ENCODE measurements at places on chromosomes 6 and 20.

DNA sequence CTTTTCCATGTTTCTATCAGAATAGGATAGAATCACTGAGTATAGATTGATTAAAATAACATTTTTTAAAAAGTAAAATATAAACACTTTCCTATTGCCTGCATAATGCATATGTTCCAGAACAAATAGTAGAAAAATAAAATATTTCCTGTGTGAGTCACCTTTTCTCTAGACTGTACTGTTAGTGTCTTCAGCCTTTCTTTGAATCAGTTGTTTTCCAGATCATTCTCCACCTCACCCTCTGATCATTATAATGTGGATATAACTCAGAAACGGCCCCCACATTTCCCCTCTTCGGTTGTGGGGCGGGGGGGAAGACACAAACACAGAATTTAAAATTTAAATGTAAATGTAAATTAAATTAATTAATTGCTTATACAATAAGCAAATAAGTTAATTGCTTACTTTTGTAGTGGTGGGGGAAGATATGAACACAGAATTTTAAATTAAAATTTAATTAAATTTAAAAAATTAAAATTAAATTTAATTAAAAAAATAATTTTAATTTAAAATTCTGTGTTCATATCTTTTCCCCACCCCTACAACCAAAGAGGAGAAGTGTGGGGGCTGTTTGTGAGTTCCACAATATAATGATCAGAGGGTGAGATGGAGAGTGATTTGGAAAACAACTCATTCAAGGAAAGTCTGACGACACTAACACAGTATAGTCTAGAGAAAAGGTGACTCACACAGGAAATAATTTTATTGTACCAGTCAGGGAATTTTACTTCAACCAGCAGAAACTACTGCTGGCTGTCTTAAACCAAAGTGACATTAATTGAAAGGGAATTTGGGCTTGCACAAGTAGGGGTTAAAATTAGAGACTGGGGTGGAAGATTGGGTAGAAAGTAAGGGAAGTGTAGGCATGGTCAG is 37.1 kb upstream of the PROKR2 start:
- DNase-seq: no peak

DNA sequence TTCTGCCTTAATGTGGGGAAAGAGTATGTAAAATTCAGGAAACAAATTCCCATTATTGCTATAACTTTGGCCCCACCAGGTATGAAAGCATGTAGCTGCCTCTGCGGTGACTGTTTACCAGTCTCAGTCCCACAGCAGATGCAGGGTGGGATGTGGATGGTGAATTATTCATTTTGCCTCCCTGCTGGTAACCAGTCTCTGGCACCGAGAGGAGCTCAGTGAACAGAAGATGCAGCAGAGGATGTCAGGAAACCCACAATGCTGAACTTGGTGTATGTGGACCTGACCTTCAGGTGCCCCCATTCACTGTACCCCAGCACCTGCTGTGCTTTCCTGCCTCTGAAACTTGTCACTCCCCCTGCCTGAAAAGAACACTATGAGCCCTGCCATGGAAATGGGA is 8.8 kb upstream of the METTL24 start:
- no peak for DNase-seq

DNA sequence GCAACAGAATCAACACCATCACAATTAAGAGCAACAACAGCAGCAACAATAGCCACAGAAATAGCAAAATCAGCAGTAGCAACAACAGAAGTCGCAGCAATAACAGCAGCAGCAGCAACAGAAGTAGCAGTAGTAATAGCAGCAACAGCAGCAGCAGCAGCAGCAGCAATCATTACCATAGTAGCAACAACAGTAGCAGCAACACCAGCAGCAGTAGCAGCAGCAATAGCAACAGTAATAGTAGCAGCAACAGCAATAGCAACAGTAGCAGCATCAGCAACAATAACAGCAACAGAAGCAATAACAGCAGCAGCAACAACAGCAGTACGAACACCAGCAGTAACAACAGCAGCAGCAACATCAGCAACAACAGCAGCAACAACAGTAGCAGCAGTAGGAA is 39.8 kb downstream of the SLC22A2 start:
- DNase-seq: no peak

DNA sequence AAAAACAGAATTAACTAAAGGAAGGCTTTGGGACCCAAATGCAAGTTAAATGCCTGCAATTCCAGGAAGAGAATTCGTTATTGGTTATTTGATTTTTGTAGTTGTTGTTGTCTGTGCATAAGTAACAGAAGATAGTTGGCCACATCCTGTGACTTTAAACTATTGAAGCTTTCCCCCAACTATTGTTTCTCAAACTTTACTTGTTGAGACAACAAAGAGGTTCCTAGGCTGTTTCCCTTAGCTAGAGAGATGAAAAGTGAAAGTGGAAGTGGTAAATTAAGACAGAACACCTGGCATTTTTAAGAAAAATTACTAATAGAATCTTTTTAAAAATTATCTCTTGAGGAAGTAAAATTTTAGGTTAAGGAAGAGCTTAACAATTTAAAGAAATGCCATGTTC is 525.2 kb downstream of the PKHD1 start:
- DNase-seq: no peak

GRCh38 chr6:25089442-25089841 is 153.7 kb upstream of the RIPOR2 start:
- no peak for DNase-seq

- DNase-seq: no peak
Observed at GRCh38 chr6:36039112-36039511, 11.5 kb downstream of the MAPK14 start.

GRCh38 chr6:162866656-162867055 is 138.9 kb downstream of the PACRG start:
- no peak for DNase-seq

DNA sequence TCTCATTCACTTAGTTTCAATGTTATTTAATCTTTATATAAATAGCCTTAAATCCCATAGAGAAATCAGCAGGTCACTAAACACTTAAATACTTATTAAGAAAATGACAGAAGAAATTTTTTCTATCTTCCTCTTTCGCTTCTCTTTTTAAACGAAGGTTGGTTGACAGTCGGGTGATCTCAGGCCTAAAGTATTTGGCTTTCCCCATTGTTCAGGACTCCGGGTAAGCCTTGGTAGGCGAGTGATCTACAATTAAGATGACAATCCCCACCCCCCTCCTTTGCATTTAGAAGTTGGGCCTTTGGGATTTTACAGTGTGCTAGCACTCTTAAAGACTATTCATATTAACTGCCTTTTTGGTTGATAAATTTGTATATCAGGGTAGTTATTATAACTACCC is 19.7 kb upstream of the UTRN start:
- no peak for DNase-seq
